ENCODE measurements at places on chromosomes 7 and 10.

- no peak overlapping the region for H3K27ac ChIP-seq
- peaks cover 19% of the 10 kb centered on the region for H3K4me1 ChIP-seq
- H3K36me3 ChIP-seq = peaks cover 47% of the 10 kb centered on the region
- no peak overlapping the region for H3K4me3 ChIP-seq
- DNase-seq = no peak
- no peaks in the 10 kb centered on the region for H3K27me3 ChIP-seq
These were observed 19.3 kb downstream of the STK17A start for GRCh38 chr7:43602256-43602655.

GRCh38 chr7:75989500-75990388 is 4.7 kb downstream of the TMEM120A start:
- DNase-seq = peak; percentile 52
- H3K4me1 ChIP-seq = peaks cover 23% of the 10 kb centered on the region
- no peak overlapping the region for H3K4me3 ChIP-seq
- no peaks in the 10 kb centered on the region for H3K27me3 ChIP-seq
- H3K27ac ChIP-seq = no peak overlapping the region
- H3K36me3 ChIP-seq = peaks cover 41% of the 10 kb centered on the region

DNA sequence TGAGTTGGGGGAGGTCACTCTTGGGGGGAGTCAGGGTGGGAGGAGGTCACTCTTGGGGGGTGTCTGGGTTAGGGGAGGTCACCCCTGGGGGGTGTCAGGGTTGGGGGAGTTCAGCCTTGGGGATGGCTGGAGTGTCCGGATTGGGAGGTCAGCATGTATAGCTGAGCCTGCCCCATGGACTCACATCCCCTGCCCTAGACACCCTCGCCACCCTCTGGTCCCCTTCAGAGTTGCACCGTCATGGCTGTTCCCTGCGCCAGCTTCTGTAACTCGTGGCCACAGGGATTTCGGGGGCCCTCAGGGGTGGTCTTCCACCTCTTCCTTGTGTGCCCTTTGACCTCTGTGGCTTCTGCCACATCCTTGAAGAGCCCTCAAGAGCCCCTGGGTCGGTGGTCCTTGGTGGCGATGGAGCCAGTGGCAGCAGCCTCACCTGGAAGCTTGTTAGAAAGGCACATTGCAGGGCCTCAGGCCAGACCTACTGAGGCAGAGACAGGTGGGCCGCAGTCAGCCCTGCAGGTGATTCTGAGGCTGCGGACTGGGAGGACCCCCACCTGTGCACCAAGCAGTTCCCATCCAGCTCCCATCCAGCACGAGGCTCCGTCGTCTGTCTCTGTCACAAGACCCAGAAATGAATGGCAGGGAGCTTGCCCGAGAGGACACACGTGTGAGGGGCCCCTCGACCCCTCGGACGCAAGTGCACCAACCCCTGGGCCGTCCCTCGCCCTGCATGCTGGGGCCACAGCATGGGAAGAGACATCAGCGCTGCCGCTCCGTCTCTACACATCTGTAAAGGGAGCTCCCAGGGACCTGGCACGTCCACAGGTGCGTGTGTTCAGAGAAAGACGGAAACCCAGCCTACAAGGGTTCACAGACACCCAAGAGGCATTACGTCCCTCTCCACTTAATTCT is 44.7 kb upstream of the SUN1 start:
- H3K4me1 ChIP-seq = no peaks in the 10 kb centered on the region
- H3K36me3 ChIP-seq = peaks cover 46% of the 10 kb centered on the region
- no peaks in the 10 kb centered on the region for H3K27me3 ChIP-seq
- DNase-seq = no peak

- H3K4me3 ChIP-seq = no peak overlapping the region
- DNase-seq = peak; percentile 65
- H3K36me3 ChIP-seq = no peaks in the 10 kb centered on the region
- no peaks in the 10 kb centered on the region for H3K27me3 ChIP-seq
- H3K27ac ChIP-seq = no peak overlapping the region
- H3K4me1 ChIP-seq = peaks cover 6% of the 10 kb centered on the region
These were observed 137.7 kb downstream of the PRPF18 start for GRCh38 chr10:13724484-13724883.

GRCh38 chr10:7400068-7400715 is 10.6 kb downstream of the SFMBT2 start:
- H3K27ac ChIP-seq = no peak overlapping the region
- no peaks in the 10 kb centered on the region for H3K36me3 ChIP-seq
- no peak overlapping the region for H3K4me3 ChIP-seq
- peaks cover 17% of the 10 kb centered on the region for H3K4me1 ChIP-seq
- no peaks in the 10 kb centered on the region for H3K27me3 ChIP-seq
- DNase-seq = no peak
